Astrocyte of the cerebellum (primary cell): ENCODE measurements at places on chromosomes 2 and 18.

- peak; percentile 72 for DNase-seq
These were observed 177.2 kb downstream of the NEDD4L start for GRCh38 chr18:58221060-58221725.

- no peak for DNase-seq
These were observed 4.7 kb upstream of the THNSL2 start for GRCh38 chr2:88165332-88166003.

GRCh38 chr18:49926106-49926745 lies 112.9 kb upstream of the ACAA2 start:
- peak; percentile 79 for DNase-seq

DNA sequence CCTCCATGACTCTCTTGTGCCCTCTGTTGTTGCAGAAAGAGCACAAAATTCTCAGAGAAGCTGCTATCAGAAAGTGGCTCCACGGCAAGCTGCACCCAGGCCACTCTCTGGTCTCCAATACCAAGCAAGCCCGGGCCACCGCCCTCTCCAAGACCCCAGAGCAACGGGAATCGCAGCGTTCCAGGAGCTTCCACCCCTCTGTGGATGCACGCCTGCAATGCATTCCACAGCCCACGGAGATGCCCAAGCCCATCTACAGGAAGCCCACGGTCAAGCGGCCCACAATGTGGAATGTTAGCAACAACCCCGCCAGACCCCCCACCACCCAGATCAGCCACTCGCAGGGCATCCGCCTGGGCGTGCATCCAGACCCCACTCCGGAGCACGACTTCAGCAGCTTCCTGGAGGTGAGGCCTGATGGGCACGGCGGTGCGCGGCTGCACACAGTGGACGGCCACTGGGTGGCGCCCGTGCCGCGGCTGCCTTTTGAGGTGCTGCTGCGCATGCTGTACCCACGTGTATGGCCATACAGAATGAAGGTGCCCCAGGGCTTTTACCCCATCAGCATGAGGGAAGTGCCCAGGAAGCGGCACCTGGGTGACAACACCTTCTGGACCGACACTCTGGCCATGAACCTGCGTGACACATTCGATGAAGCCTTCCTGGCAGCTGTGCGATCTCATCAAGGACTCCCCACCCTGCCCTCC lies 6.3 kb downstream of the ANKRD53 start:
- DNase-seq: no peak

DNA sequence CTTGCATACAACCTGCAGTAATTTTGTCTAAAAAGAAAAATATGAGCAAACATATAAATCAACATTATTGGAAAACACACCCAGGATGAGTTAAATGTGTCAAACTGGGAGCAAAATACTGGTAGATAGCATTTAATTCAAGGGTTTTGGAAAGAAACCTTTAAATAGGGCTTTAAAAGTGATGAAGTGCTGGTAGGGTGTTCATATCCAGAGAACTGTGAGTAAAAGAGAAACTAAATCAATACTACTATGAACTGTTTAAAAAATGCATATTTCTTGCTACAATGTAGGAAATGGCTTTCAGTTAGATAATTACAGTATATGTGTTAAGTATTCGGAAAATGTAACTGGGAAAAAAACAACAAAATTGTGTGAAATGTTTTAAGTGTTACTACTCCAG lies 117.8 kb downstream of the ATAD2B start:
- no peak for DNase-seq

- DNase-seq: no peak
These were observed 19.4 kb downstream of the KANSL3 start for GRCh38 chr2:96618596-96619283.

GRCh38 chr2:7840651-7841380 lies 841.0 kb upstream of the ID2 start:
- no peak for DNase-seq

DNA sequence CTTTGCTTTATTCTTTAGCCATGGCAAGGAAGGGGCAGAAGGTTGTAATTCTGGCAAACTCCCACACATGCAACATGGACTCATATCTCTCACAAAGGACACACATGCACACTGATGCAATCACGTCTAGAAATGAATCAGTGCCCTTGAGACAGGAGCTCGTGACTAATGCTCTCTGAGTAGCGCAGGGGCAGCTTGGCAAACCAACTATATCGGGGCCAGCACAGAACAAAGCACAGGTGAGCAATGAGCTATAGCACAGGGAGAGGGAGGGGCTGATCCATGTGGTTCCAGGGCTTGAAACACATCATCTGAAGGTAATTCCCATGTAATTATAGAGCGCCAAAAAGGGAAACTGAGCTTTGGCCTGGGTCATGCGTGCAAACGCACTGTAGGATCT lies 165.2 kb upstream of the KLF7 start:
- peak; percentile 49 for DNase-seq

DNA sequence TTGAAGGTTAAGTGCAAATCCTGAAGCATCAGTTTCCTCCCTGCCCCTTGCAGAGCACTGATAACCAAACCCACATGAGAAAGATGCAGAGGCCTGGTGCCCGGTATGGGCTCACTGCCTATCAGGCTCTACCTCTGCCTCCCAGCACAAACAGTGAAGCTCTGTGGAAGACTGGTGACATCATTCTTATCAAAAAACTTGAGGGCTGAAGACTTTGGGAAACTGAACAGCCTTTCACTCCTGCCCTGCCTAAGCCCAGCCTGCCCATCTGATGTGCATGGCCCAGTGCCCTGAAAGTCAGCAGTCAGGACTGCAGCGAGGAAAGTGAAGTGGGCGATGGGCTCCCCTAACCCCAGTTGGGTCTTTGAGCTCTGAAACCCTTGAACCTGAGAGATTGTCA lies 174.8 kb upstream of the ARL4C start:
- DNase-seq: no peak

DNA sequence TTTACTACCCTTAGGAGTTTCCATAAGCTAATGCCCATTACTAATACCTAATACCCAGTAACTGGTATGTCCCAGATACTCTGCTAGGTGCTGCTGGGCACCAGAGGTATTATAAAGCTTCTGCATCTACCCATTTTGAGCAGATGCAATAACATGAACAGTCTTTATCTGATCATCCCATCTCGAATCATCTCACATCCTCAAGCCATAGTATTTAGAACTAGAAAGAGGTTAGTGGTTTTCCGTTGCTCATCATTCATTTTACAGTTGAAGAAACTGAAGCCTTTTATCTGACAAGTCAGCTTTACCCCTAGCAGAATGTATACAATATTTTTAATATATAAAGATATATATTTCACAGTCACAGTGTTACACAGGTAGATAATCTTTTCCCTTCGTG lies 99.1 kb upstream of the TCF4 start:
- no peak for DNase-seq

DNA sequence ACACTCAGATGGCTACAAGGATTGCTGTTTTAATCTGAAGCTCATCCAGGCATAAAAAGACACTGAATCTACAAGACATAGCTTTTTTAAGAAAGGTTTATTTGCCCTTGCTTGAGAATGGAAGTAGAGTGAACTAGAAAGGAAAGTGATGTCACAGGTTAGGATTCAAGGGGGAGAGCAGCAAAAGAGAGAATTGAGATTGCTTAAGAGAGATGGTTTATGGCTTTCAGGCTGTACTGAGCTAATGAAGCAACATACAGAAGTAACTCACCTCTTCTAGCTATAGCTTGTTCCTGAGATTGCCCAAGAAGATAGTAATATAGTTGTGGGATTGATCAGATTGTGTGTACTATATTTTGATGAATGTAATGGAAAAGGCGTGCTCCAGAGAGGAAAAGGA lies 26.1 kb upstream of the ACVR2A start:
- no peak for DNase-seq

DNA sequence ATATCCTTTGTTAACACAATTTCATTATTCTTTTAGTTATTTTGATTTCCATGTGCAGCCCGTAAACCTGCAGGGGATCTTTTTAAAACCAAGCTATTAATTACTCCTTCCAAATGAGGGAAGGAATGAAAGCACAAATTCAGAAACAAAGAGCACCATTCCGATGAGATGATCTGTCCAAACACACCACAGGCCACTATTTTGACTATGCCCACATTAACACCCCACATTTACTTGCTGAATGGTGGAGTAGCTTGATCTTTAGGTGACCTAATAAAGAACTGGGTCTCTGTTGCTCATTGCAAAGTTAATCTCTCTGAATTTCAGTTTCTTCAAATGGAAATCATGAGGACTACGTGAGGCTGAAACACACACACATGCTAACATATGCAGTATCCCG lies 218.0 kb downstream of the IRS1 start:
- no peak for DNase-seq

DNA sequence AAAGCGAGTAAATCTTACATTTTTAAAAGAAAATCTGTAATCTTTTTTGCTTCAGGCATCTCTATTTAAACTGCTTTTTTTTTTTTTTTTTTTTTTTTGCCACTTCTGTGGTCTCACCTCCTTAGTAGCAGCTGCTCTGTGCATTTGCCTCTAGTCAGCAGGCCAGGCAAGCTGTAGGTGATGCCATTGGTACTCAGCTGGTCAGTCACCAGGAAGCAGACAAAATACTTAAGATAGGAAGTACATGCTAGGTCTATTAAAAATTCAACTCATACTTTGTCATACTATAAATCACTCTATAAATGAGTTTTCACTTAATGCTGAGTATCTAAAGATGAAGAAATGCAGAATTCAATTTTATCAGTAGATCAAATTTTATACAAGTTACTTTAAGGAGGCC lies 83.7 kb downstream of the KYNU start:
- DNase-seq: no peak

GRCh38 chr2:97757062-97757461 lies 43.7 kb downstream of the ZAP70 start:
- DNase-seq: no peak

DNA sequence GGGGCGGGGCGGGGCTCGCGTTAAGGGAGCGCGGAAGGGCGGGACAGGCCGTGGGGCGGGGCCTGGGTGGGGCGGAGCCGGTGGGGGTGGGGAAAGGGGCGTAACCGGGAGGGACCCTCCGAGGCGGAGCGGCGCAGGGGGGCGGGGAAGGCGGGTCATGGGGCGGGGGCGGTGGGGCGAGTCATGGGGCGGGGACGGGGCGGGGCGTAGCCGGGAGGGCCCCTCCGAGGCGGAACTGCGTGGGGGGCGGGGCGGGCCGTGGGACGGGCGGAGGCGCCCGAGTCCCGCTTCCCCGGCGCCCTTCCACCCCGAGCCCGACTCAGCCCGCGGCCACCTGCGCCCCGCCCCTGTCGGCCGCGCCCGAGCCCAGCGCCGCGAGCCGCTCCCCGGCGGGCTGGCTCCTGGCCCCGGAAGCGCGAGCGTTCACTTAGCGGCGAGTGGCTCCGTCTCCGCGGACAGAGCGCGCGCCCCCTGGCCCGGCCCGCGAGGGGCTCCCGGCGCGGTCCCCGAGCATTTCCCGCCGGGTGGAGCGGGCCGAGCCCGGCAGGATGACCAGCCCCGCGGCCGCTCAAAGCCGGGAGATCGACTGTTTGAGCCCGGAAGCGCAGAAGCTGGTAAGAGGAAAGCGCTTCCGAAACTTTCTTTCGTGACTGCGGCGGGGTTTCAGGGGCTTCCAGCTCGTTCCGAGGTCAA lies 64.7 kb downstream of the LRRFIP1 start:
- peak; percentile 76 for DNase-seq

DNA sequence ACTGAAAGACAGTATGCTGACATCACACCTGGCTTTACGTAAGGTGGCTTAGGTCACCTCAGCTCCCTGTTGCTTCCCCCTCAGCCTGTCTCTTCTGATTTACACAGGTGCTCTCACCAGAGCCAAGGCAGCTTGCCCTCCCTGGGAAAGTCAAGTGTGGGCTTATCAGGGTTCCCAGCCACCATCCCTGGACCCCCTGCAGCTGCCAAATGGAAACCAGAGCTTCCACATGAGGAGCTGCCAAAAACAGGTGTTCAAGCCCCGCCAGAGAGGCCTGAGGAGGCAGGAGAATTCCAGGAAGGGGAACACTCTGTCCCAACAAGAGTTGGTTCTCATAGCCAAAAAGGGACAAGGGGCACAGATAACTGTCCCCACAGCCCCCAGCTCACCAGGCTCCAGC lies 266.7 kb downstream of the ATAD2B start:
- DNase-seq: no peak

- DNase-seq: no peak
These were observed 196.7 kb downstream of the SH3BP4 start for GRCh38 chr2:235148201-235149170.

DNA sequence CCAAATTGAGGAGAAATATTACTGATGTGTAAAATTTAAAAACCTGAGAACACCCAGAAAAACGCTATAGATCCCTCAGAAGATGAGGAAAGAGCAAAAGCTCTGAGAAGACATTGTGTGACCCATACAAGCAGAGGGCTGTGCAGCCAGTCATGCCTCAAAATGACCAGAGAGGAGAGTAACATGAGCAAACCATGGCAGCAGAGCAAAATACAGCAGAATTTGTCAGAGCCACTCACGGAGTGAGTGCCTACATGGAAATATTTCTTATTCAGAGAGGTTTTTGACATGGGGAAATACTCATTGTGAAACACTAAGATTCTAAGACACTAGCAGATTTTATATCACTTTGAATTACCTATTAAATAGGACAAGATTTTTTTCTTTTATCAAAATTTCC lies 96.8 kb upstream of the DNAJC10 start:
- DNase-seq: no peak

- no peak for DNase-seq
These were observed 265.7 kb downstream of the CCDC85A start for GRCh38 chr2:56449449-56449860.

DNA sequence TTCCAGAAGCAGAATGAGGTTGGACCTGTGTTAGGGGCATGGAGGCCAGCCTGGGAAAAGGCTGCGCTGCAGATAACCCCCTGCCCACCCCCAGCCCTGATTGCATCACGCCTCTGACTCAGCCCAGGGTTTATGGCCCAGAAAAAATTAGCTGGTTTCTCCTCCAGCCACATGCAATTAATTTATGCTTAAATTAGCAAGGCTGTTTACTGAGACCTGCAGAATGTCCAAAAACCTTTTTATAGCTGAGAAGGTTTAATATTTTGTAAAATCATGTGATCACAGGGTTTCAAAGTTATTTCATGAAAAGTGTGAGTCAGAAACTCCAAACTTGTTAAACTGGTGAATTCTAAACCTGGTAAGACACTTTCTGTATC lies 123.1 kb upstream of the HDAC4 start:
- DNase-seq: no peak
